AG04450 (cell line): ENCODE measurements at places on chromosomes 12 and 14.

- DNase-seq = peak; percentile 59
Measured at GRCh38 chr14:67680121-67680602, 5.7 kb upstream of the VTI1B start.

DNA sequence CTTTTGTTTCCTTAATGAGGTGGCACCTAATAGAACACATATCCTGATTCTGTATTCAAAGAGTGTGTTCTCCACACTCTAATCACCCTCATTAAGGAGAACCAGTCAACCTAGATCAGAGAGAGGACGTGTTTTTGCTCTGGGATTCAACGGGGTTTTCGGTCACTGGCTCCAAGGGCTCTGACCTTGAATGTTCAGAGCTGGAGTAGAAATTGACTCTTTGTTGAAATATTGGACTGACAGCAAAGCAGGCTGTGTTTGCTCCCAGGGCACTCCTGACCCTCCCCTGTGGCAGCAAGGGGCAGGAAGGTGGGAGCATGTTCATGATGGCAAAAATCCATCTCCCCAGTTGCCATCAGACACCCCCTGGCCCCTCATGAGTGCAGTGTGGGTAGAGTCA is 1193.0 kb downstream of the AACS start:
- no peak for DNase-seq

GRCh38 chr12:109082751-109083150 is 10.5 kb downstream of the ALKBH2 start:
- no peak for DNase-seq

- no peak for DNase-seq
Measured at GRCh38 chr12:17759982-17760381, 330.0 kb downstream of the RERGL start.
